CD4-positive, alpha-beta T cell (primary cell): ENCODE measurements at places on chromosomes 7 and 10. TPM values are rescaled to one million over a fixed set of nuclear protein-coding genes. Genes with fewer than 3 reads are reported as not detected.

GHRHR gene
- not detected for total RNA-seq

- no peak for DNase-seq
Observed at GRCh38 chr7:1073142-1073977, 14.6 kb upstream of the GPER1 start.

DNA sequence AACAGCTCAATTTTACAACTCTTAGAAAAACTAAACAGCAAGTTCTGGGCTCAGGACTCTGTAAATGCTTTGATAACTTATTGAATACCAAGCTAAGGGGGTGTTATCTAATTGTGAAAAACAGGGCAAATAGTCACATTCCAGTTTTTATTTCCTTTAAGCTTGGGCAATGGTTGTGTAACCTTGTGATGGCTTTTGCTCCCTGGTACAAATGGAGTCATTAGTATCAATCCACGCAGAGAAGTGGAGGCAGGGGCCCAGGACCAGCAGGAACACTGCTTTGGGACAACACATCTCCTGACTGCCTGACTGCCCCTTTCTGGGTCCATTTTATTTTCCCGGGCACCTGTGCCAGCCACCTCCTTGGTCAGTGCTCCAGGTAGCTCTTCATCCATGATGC, 5.8 kb upstream of the PRKAG2 start:
- DNase-seq = no peak

GRCh38 chr10:80498078-80498832, 39.4 kb upstream of the SH2D4B start:
- DNase-seq = no peak

GRCh38 chr10:44168478-44168877, 216.4 kb downstream of the CXCL12 start:
- no peak for DNase-seq

DNA sequence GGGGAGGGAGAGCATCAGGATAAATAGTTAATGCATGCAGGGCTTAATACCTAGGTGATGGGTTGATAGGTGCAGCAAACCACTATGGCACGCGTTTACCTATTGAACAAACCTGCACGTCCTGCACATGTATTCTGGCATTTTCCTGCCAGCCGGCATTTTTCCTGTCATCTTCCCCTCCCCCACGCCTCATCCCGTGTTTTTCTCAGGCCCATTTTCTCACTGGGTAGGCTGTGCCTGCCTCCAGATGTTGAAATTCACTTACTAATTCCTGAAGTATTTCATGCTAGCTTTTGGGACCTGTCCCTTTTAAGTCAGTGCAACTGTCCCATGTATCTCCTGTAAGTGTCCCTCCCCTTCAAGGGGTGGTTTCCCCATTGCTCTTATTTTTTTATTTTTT, 220.3 kb upstream of the NPY start:
- no peak for DNase-seq

- DNase-seq = no peak
Observed at GRCh38 chr10:119455609-119456434, 86.7 kb downstream of the RGS10 start.

- DNase-seq = no peak
Observed at GRCh38 chr10:48653944-48654698, 30.6 kb upstream of the WDFY4 start.

- no peak for DNase-seq
Observed at GRCh38 chr10:84945791-84946190, 617.4 kb downstream of the CCSER2 start.
